ENCODE measurements at places on chromosomes 1 and 21.

DNA sequence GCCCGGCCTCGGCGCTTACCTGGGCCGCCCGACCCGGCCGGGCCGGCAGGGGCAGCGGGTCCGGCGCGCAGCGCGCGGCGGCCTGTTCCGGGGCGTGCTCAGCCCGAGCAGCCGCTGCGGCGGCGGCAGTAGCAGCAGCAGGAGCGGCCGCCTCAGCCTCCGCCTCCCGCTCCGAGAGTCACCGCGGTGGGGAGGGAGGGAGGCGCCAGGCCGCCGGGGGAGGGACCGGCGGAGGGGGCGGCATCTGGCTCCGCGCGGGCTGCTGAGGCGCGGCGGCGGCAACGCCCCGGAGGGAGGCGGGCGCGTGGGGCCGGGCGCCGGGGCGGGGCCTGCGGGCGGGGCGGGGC is at the start of gene CTNNBIP1:
CTNNBIP1 (minus strand) TSS at position 194 of the 347 bp plus-strand sequence. CDS start 38,205 bp downstream, outside the sequence.
- DNase-seq = no peak

DNA sequence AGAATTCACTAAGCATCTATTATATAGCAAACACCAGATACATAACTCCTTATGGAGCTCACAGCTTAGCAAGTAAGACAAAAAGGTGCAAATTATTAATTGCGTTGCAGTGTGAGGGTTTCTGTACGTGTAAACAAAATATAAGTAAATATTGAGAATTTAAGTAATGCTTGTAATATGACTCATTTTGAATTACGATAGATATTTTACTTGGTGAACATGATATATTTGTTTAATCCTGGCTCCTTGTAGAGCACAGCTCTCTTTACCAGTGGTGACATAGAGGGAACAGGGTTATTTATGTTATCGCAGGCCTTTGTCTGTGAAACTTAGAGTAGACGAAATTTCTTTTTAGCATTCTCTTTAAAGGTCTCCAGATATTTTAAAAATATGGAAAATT is 36.4 kb downstream of the LYPLAL1 start:
- no peak for DNase-seq

- no peak for DNase-seq
Measured at GRCh38 chr1:119367432-119368124, 1.0 kb upstream of the HAO2 start.

DNA sequence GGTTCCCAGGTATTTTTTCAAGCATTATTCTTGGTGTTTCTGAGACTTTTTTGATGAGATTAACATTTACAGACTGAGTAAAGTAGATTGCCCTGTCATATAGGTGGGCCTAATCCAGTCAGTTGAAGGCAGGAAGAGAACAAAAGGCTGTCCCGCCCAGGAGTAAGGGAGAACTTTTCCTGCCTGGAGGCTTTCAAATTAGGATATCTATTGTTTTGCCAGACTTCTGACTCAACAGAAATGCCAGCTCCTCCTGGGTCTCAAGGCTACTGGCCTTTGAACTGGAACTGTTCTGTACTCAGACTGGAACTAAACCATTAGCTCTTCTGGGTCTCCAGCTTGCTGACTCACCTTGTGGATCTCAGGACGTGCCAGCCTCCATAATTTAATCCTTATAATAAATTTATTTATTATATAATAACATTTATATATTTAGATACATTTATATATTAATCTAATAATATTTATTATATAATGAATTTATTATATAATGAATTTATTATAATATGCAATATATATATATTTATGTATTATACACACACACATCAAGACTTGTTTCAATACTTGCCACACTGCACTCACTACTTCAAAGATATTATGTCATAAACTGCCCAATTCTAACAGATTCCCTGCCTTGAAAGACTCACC is 510.8 kb upstream of the B3GALT2 start:
- DNase-seq = no peak

- DNase-seq = no peak
Measured at GRCh38 chr1:53771648-53772047, 32.7 kb upstream of the GLIS1 start.

- DNase-seq = no peak
Measured at GRCh38 chr1:2082064-2082463, 31.9 kb downstream of the PRKCZ start.

DNA sequence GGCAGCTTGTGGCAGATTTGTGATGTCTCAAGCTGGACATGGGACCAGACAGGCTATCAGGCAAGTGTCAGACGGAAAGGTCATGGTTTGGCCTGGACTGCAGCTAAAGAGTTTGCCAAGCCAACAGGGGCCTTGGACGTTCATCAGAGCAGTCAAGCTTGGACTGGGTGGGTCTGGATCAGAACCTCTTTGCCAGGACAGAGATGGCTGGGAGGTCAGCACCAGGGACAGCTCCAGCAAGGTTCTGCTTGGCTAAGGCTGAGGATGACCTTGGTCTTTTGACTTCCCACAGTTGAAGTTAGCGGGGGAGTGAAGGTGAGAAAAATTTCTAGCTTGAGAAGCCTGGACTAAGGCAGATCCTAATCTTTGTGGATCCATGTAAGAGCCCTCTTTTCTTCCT is 68.1 kb downstream of the GRIK3 start:
- no peak for DNase-seq

- no peak for DNase-seq
Measured at GRCh38 chr1:198575798-198576641, 35.5 kb upstream of the ATP6V1G3 start.

- no peak for DNase-seq
Measured at GRCh38 chr1:119353836-119354235, 14.7 kb upstream of the HAO2 start.

DNA sequence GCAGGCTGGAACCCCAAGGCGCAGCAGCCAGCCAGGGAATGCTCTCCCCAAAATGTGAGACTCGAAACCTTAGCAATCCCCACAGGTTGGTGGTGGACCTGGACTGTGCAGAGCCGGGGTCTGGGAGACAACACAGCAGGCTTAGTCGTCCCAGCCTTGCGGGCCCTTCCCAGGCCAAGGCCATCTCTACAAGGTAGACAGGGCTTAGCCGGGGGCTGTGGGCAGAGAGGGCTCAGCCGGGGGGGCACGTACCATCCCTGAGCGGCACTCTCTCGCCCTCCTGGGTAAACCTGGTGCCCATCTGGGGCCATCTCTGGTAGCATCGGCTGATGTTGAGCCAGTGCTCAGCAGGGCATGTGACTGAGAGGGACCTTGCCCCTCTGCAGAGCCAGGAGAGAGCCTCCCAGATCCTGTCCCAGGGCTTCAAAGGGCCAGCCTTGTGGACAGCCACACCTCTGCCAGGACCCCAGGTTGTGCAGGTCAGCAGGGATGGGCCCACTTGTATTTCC is 2.2 kb upstream of the ACTRT2 start:
- DNase-seq = no peak

- DNase-seq = peak; percentile 62
Measured at GRCh38 chr1:78114034-78114956, 68.5 kb downstream of the GIPC2 start.

GRCh38 chr1:184836934-184837895 is 82.6 kb upstream of the EDEM3 start:
- no peak for DNase-seq

GRCh38 chr1:84073266-84073665 is 70.8 kb upstream of the PRKACB start:
- no peak for DNase-seq

DNA sequence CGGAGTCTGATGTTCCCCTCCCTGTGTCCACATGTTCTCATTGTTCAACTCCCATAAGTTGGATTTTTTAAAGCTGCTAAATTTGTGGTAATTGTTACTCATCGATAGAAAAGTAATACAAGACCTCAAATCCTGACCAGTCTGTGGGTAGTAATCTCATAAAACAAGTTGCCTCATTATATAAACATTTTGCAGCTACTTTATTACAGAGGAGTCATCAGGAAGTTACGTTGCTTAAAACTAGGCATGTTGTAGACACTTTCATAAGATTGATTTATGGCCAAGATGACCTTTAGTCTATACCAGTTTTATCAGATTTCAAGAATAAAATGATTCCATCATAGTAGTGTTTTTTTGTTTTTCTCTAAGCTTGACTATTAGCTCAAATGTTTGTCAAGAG is 208.8 kb downstream of the GIPC2 start:
- DNase-seq = no peak

DNA sequence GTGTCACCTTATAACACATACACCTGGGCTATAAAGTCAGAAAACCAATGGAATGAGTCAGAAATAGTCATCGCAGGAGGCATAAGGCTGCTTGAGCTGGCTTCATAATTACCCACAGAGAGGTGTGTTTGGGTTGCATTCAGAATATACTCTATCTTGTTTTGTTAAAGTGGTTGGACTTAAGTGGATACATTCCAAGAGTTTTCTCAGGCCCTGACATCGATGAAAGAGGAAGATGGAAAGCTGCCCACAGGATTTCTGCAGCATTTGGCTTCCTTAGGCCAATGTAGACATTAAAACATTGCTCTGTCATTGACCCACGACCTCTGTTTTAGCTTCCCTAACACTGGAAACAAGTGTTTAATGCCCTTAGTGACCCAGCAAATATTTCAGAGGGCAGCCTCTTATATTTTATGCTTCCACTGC is 18.6 kb upstream of the BCL10 start:
- DNase-seq = no peak

- DNase-seq = no peak
Measured at GRCh38 chr1:48182439-48182838, 40.1 kb upstream of the SLC5A9 start.

DNA sequence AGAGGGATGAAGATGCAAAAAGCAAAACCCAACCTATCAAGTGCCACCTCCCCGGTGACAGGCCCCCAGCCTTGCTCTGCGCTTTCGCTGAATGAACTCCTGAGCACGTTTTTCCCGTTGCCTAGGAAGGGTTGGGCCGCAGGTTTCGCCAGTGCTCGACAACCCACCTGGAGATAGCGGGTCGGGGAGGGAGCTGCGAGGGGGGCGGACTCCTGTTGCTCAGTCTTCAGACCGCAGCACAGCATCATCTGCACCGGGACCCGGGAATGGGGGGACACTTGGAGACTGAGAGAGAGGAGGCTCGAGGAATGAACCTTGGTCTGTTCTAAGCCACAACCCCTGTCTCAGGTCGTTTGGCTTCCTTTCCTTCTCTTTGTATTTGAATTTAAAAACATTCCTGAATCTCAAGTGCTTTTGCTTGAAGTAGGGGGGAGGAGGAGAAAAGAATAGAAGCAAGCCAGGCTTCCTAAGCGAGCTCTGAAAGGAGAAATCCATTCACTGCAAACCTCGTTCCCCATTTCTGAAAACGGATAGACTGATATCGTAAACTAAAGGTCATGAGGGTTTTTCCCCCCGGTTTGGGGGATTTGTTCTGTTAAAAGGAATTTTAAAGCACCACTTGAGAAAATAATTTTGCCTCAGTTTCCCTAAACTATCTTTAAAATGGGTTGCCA is 1.2 kb downstream of the AK5 start:
- no peak for DNase-seq

DNA sequence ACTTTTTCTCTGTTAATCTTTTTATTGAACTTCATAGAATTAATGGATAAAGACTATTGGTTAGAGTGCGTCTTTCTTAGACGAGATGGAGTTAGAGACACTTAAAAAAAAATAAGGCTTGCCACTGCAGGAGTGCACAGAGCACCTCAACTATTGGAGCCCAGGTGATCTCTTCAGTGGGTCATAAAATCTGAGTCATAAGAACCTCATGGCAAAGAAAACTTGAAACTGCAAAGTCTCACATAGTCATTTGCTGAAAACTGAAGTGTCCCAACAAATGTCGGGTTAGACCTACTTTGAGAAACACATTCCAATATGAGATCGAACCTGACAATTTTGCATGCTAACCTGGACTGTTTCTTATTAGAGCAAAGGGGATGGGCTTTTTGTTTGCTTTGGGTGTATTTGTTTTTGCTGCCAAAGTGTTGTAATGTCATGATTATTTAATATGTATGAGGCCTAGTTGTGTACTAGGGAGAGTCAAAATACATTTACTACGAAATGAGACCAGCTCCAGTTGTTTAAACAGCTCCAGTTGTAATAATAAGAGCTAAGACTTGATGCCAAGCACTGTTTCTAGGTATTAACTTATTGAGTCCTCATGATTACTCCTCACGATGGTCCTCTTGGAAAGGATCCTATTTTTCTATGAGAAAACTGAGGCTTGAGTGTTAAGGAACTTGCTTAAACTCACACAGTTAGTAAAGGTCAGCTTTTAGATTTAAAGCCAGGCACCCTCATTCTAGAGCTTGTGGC is 65.1 kb downstream of the DDR2 start:
- DNase-seq = no peak

DNA sequence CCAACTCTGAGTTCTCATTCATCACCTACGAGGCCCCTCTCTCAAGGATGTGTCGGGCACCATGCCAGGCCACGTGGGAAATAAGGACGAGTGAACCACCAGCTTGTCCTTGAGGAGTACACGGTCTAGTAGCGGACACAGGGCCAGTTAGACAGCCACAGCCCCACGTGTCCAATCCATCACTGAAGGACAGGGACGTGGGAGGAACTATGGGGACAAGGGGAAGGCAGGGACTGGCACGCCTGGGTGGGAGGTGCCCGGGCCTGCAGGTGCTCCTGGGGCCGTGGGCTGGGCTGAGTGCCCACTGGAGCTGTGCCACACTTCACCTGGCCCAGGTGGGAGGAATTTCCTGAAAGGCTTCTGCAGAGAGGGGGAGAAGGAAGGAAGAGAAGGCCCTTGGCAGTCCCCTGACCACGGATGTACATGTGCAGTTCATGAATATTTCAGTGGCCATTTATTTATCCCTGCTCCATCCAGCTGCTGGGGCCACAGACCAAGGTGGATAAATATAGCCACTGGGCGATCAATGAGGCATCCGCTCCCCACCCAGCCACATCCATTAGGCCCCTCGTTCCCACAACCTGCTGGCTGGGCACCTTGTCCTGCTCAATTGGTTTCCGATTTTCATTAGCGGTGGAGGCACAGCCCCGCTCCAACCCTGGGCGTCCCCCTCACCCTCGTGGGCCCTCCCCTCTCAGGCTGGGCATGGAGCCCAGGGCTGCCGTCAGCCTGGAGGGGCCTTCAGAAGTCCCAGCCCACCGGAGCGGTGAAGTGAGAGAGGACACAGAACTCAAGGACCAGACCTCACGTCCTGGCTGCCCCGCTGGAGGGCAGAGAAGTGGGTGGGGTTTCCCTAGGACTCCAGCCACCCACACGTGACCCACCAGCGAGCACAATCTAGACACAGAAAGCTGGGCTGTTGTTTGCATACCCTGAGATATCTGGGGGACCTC is 59.5 kb downstream of the CASZ1 start:
- DNase-seq = no peak

- no peak for DNase-seq
Measured at GRCh38 chr1:58227604-58228003, 318.9 kb downstream of the OMA1 start.
